NCI-H1105 treated with DMSO at 0.1 percent for 48 hours (cell line): ENCODE measurements at places on chromosomes 2 and 18.
A peak's percentile ranks its signal among the peaks of the same experiment; 100 is the strongest.

- DNase-seq, result no peak
These were observed 126.1 kb downstream of the FAM161A start for GRCh38 chr2:61727746-61728145.

- no peak for DNase-seq
These were observed 175.0 kb downstream of the SETBP1 start for GRCh38 chr18:44855681-44856080.

GRCh38 chr2:40199771-40200170, 252.1 kb downstream of the SLC8A1 start:
- no peak for DNase-seq

- DNase-seq, result no peak
These were observed 115.7 kb downstream of the FAM210A start for GRCh38 chr18:13610555-13611141.

DNA sequence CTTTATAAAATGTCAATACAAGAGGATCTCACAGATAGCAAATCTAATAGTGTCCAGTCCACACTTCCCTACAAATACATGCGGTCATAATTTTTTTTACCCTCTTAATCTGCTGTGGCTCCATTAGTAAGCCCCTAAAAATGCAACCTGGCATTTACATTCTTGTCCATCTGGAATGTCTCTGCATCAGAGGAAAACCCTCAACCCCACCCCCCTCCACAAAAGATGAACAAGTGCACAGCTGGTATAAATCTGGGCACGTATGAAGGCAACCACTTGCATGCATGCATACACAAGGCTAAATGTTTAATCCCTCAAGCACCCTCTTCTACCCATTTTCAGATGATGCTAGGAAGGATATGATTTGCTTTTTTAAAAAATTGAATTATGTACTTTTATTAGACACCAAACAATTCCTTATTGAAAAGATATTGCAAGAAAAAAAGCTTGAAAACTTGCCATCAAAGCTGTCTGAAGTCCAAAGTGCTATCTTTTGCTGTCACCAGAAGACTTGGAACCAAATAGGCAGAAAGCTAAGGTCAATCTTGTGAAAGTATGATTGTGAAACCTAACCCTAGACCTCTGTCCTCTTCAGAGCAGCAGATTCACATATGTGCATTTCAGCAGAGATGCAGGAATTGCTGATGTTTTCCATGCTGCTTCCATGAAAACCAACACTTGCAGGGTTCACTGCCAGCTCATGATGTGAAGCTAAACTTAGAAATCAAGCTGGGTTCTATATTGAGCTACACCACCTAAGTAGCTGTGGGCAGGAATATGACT, 39.0 kb downstream of the IRS1 start:
- no peak for DNase-seq

DNA sequence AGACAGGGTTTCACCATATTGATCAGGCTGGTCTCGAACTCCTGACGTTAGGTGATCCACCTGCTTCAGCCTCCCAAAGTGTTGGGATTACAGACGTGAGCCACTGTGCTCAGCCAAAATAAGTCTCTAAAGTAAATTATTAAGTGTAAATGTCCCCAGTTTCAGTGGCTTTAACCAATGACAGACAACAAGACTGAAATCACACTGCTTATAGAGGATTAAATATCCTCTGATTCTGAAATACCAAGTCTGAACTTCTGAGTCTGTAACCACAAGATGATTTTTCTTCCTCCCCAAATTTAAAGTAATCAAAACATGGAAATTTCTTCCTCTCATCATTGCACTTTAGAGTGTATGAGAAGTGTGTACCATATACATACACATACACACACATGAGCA, 16.5 kb upstream of the ANKRD44 start:
- DNase-seq, result no peak

GRCh38 chr2:51620796-51621195, 588.9 kb upstream of the NRXN1 start:
- no peak for DNase-seq

DNA sequence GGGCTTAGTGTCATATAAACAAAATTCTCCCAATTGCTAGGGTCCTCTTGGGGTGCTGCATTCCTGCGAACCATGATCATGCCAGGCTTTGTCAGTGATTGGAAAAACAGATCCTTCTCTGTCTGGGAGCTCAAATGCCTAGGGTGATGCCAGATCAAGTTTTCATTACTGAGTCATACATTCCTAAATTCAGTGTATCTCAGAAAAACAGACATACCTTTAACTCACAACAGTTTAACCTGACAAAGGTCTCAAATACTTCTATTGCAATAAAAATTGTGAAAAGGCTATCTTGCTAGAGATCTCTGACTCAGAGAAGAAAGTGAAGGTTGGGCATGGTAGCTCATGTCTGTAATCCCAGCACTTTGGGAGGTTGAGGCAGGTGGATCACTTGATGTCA, 86.9 kb downstream of the SH3YL1 start:
- DNase-seq, result no peak

- DNase-seq, result no peak
These were observed 11.3 kb downstream of the KCTD18 start for GRCh38 chr2:200498402-200499162.

DNA sequence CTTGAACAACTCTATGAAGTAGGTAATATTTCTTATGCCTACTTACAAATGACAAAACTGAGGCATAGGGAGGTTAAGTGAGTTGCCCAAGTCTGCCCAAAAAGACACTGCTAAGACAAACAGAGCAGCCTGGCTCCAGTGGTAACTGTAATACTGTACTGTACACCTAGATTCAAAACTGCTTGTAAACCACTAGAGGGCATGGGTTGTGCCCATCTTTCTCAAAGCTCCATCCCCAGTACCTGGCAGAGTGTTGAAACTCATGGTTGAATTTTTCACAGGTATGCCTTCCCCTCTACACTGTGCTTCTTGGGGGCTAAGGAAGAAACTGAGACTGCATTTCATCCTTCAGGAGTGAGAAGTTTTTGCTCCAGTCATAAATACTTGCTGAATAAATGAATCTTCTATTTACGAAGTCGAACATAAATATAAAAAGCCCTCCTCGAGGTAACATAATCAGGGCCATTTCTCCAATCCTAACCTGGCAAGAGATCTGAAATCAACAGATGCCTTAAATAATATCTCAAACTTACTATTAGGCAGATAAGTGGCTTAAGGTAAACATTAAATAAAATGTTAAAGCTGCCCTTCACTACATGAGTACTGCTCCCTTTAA, 2.0 kb downstream of the PPP4R1 start:
- peak; percentile 58 for DNase-seq

DNA sequence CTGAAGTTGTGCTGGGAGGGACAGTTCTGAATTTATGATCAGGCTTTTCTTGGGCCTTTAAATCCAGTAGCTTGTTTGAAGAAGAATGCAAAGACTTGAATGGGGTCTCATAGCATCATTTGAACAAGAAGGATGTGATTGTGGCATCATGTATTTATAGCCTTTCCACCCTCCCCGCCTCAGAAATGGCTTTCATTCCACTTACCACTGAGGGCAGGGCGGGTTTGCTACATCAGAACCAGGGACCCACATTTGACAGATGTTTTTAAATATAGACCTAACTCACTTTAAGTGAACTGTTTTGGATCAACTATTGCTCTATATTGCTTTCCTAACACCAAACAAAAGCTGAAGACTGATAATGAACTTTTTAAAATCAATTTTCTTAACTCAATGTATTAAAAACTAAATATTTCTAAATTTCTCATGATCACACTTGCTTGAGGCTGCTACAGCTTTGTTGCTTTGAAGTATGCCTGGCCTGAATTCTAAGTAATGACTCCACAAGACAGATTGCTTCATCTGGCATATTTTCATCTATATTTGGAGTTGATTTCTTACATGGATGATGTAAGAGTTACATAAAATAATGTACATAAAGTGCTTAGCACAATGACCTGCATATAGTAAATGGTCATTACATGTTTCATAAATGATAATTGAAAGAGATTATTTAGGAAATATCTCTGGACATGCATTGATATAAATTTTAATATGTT, 1552.9 kb upstream of the SLC39A10 start:
- no peak for DNase-seq

- no peak for DNase-seq
These were observed 46.4 kb downstream of the ZNF521 start for GRCh38 chr18:25305584-25305983.

DNA sequence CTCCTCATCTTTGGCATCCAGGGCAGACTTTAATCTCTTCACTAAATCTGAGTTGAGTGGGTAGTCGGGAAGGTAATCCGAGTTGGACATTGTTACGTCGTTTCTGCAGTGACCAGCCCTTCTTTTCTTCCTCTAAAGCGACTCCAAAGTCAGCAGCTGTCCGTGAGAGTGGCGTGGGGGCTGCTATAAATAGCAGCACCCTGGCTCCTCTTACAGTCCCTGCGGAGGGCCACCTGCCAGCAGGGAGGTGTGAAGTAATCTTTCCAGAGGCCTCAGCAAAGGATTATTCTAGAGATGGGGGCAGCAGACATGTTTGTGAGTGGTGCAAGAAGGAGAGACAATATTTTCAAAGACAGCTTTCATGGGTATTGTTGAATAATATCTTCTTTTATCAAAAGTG, at the start of gene ASB18:
TSS of gene ASB18 (minus strand) at position 151 of the 400 bp plus-strand sequence. CDS start at position 90, 61 bp downstream.
- DNase-seq, result no peak

DNA sequence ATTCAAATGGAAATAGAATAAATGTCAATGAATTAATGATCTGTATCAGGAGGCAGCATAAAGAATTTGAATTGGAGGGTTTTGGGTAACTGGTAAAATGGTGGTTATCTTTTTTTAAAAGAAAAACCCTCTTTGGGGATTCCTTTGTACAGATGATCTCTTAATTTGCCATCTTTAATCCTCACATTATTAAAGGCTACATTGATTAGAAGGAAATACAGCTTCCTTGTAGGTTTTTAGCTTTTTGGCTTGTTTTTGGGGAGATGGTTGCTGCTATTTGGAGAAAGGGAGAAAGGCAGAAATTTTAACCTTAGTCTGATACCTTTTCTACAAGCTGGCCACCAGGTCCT, 600 bp upstream of the MAPRE2 start:
- no peak for DNase-seq

- no peak for DNase-seq
These were observed 30.3 kb downstream of the GYPC start for GRCh38 chr2:126686286-126686685.

GRCh38 chr2:203122317-203122986, 107.8 kb downstream of the NBEAL1 start:
- DNase-seq, result peak; percentile 38

DNA sequence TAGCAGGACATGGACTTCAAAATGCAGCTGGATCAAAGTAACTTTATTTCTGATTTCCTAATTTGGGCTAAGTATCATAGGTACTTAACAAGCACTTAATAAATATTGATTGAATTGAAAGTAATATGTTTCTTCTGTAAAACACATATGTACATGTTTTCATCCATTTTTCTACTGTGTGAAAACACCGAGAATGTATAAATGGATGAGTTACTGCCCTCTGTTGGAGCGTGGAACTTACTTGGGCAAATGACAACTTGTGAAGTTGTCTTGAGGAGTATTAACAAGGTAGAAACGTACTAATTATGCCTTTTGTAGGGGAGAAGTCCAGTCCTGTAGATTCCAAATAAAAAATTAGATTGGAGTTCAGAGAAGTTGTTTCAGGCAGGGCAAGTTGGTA, 87.2 kb downstream of the PHLPP1 start:
- DNase-seq, result no peak

GRCh38 chr18:11147371-11147951, 1.9 kb downstream of the PIEZO2 start:
- no peak for DNase-seq

- DNase-seq, result no peak
These were observed 27.0 kb upstream of the DPYSL5 start for GRCh38 chr2:26820932-26821331.

DNA sequence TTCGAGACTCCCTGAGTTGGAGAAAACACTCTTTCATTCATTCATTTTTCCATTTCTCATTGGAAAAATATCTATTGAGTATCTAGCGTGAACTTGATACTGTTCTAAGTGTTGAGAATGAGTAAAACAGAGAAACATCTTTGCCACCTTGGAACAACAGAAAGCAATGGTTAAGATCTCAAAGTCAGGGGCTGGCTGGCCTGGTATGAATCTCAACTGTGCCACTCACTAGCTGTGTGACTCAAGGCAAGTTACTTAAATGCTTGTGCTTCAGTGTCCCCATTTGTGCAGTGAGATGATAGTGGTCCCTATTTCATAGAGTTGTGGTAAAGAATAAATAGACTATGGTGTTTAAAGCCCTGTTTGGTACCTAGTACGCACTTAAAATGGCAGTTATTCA, 415.2 kb downstream of the NBAS start:
- DNase-seq, result no peak

DNA sequence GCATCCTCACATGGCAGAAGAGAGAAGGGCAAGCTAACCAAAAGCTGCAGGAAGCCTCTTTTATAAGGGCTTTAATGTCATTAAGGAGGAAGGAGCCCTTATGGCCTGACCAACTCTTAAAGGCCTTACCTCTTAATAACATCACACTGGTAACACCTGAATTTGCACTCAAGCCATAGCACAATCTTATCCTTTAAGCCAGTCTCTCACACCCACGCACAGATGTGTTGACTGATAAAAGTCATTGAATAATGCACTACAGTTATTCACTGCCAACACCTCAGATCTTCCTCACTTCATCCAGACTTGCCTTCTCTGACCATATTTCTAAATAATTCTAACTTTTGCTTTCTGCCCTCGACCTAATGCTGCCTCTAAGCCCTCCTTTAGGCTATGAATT, 516.8 kb downstream of the ADCYAP1 start:
- no peak for DNase-seq

DNA sequence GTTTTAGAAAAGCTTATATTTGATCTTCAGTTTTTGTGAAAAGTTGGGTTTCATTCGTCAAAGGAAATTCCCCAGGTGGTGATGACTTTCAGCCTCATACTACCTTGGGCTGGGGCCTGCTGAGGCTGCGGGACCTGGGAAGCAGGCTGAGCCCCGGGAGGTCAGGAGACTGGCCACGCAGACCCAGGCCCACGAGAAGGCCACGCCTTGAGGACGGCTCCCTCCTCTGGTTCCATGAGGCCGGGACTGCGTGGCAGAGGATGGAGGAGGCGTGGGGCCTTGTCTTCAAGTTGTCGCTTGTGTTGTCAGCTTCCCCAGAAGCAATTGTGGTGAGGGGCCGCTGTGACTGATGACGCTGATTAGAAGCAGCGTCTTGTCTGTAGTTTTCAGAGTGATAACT, 11.8 kb downstream of the CNDP2 start:
- DNase-seq, result no peak

GRCh38 chr2:73561422-73561821, 80.8 kb downstream of the NAT8 start:
- DNase-seq, result no peak

- DNase-seq, result no peak
These were observed 115.6 kb downstream of the ZNF516 start for GRCh38 chr18:76379226-76380126.
